Right lung (tissue), 10 donors: ENCODE measurements at places on chromosomes 4 and X.

GRCh38 chrX:125681507-125681906, 361.8 kb downstream of the TEX13C start:
- DNase-seq = no peak

DNA sequence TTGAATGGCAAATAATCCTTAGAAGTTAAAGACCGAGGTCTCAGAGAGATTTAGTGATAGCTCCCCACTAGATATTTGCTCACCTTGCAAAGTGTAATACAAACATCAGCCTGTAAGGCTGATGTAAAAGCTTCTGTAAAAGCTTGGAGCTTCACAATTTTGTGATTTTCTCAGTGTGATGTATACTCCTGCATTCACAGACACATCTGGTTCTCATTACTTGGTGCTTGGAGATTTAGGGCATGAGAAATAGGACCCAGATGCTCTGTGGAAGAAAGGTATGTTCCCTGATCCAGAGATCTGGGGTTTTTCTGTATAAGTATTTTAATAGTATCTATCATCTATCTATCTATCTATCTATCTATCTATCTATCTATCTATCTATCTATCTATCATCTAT, 1664.3 kb downstream of the C4orf33 start:
- no peak for DNase-seq

DNA sequence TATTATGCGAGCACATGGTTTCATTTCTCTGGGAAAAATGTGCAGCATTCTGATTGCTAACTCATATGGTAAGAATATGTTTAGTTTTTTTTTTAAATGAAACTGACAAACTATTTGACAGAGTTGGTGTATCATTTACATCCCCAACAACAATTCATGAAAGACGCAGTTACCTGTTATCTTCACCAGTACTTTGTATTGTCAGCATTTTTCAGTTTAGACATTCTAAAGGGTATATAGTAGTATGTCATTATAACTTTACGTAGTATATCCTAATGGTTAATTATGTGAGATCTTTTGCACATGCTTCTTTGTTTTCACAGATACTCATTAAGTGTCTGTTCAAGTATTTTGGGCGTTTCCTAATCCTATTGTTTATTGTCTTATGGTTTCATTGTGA, 891.1 kb upstream of the AGA start:
- no peak for DNase-seq

DNA sequence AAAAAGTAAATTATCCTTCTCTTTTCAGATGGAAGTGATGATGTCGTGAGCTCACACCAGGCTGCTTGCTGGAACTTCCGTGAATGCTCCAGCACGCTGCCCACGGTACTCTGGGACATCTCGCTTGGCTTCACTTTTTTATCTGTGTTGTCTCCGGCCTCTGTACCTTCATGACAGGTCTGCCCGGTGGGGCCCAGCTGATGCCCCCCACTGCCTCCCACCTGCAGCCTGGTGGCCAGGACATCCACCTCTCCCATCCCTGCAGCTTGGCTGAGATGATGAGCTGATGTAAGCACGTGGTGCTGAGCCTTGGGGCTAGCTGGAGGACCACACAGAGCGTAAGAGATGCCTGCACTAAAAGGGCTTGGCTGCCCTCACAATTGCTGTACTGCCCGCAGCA, 59.0 kb upstream of the HELT start:
- no peak for DNase-seq

DNA sequence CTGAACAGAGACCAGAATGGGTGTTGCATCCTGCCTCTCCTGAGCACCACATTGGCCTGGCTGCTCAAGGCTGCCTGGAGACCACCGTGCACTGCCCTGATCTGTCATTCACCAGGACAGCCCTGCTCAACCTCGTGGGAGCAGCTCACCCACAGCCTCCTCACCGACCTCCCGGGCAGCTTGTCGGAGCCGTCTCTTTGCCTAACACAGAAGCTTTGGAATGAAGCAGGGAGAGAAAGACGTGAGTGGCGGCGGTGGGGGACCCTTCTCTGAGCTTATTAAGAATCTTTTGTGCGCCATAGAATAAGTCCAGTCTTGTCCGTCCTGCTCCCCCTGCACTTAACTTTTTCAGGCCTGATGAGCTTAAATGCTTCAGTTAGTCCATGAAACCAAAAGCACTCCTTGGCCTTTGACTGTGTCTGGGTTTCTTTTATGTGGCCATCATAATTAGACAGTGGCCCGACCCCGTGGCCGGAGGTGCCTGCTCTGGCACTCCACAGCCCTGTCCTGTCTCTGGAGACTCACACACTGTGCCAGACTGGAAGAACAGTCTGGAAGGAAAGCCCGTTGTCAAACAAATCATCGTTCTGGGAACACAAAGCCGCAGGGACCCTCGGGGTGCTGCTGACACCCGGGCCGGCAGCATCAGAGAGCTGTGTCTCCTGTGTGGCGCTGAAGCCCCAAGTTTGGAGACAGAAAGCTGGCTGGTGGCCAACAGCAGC, 192.8 kb downstream of the BCOR start:
- no peak for DNase-seq

DNA sequence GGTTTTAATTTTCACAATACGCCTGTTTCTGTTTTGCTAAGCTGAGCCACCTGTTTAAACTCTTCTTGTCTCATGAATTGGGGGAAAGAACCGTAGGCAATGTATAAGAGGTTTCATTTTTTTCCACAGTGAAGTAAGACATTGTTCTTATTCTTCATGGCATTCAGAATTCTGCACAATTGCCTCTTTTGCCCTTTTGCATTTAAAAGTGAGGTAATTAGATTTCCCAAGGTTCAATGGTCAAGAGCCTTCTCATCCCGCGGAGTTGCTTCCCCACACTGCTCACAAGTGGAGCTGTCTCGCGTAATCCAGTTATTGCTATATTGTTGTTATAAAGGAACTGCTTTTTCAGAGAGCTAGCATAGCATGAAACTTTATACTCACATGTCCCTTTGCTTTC, 90.9 kb upstream of the SPRY1 start:
- DNase-seq = no peak
